ENCODE measurements at places on chromosomes 7 and 10. TPM values are rescaled to one million over a fixed set of nuclear protein-coding genes. Genes with fewer than 3 reads are reported as not detected.
A peak's percentile ranks its signal among the peaks of the same experiment; 100 is the strongest.

TSPAN33 gene
- 41.7 TPM for total RNA-seq

UCMA gene
- total RNA-seq, result not detected

ZNF488 gene
- 0.27 TPM for total RNA-seq

WDFY4 gene
- total RNA-seq, result 35.5 TPM

PLCE1 gene
- total RNA-seq, result under 0.01 TPM

WASL gene
- 5.1 TPM for total RNA-seq

VENTX gene
- 0.27 TPM for total RNA-seq

GRCh38 chr7:13262929-13263530 lies 575.6 kb downstream of the ARL4A start:
- peak; percentile 30 for DNase-seq

- no peak for DNase-seq
Measured at GRCh38 chr7:111103678-111104274, 12.8 kb downstream of the LRRN3 start.

- DNase-seq, result no peak
Measured at GRCh38 chr7:50331564-50332208, 27.2 kb downstream of the IKZF1 start.

GRCh38 chr7:69738396-69738951 lies 140.2 kb downstream of the AUTS2 start:
- DNase-seq, result peak; percentile 9

DNA sequence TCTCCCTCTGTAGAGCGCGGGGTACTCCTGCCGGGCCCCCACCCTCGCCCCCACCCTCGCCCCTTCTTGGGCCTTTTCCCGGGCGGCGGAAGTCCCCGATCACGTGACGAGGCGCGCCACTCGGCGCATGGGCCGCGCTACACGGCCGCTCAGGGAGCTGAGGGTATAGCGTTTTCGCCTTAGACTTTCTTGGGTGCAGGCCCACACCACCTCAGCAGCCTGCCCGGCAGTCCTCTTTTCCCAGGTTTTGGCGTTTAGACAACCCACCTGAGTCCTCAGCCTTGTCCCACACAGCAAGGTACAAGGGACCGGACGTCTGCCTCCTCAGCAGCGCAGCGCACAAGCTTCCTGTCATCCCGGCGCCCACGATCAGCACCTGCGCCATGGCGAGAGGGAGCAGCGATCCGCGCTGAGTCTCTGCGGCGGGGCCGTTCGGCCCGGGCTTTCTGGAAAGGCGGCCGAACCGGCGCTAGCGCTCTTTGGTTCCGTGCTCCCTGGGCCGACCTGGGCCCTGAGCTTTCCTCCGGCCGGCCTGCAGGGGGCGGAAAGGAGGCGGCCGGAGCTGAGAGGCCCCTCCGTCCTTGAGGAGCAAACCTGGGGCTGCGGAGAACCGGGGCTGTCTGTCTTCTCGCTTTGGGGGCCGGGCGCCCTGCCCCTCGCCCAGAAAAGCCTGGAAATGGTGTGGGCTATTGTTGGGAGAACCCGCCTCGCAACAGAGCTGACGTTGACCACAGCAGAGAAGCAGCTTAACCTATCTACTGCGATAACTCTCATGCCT lies at the start of gene RNLS:
Gene RNLS (minus strand): TSS at position 513 of the 778 bp plus-strand sequence.
- DNase-seq, result peak; percentile 40

DNA sequence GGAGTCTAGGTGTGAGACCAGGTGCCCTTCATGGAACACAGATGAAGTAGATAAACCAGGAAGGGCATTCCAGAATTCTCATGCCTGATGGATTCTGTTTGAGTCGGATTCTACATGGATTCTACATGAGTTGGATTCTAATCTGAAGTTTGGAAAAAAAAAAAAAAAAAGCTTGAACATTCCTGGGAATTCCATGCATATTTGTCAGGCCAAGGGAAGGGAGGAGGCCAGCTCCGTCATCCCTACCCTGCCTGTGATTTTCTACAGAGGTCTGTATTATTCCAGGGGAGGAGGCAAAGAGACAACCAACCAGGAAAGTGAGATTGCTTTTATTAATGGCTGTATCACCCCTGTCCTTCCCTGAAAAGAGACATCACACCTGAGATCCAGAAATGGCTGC lies 27.8 kb upstream of the EBLN1 start:
- DNase-seq, result no peak

DNA sequence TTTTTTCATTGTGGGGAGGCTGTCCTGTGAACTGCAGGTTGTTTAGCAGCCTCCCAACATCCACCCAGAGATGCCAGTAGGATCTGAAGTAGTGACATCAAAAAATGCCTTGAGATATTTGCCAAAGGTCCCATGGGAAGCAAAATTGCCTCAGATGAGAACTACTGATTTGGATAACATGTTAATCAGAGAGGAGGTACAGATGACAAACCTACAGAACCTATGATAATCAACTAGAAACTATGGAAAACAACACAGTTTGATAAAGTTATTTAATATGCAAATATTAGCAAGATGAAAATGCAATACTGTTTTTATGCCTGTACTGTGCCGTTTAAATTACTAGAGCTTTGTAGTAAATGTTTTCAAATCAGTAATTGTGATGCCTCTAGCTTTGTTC lies 90.9 kb upstream of the NOBOX start:
- no peak for DNase-seq

DNA sequence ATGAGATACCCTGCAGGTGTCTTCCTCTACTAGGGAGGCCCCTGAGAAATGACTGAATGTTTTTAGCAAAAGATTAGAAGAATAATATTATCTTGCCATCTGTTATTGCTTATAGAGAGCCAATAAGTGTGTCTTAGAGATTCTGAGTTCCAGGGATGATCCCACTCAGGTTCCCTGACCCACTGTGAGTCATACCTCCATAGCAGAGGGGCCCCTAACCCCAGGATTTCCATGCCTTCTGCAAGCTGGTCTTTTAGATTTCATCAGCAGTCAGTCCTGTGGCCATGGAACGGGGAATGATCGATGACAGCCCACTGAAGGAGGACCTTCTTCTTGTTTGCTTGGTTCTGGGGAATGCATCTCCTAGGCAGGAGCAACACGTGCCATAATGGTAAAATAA lies 333.4 kb downstream of the KCNMA1 start:
- no peak for DNase-seq

DNA sequence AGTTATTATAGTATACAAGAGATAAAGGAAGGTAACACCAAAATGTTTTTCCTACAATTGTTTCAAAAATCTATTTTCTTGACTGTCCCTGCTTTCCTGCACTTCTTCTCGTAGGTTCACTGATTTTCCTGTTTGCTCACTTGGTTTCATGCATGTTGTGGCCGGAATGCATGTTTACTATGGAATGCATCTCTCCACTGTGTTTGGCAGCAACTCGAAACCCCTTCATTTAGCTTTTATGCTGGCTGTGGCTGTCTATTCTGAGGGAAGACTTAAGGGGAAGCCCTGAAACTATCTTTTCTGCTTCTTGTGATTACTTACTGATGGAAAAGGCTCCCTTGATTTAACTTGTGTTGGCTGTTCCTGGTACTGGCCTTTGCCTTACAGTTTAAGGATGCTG lies 120.3 kb downstream of the NRG3 start:
- no peak for DNase-seq

DNA sequence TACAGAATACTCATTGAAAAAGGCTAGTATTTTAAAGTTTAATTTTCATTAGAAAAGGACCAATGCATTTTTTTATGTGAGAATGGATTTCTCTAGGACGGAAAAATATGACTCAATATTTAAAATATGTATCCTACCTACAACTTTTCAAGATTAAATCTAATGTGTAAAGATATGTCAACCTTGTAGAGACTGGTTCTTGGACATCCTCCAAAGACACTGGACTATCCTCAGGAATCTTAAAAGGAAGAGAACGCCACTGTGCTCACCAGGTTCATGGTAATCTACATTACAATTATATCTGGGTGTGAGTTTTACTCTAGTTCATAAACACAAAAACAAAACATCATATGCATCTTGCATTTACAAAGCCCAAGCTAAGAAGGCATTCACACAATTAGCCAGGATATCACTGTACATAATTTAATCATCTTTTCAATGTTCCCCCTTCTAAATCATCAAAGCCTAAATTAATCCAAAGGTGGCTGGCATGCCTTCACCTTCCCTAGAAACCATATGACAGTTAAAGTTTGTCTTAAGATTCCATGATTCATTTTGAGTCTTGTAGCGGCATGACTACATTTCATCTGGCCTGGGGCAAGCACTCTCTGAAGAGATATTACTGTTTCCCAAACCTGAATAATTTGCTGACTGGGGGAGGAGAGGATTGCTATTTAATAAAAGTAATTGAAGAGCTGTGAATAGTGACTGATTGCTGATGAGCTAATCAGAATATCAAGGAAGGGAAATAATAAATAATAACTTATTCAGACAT lies 12.0 kb downstream of the SGCE start:
- DNase-seq, result no peak

DNA sequence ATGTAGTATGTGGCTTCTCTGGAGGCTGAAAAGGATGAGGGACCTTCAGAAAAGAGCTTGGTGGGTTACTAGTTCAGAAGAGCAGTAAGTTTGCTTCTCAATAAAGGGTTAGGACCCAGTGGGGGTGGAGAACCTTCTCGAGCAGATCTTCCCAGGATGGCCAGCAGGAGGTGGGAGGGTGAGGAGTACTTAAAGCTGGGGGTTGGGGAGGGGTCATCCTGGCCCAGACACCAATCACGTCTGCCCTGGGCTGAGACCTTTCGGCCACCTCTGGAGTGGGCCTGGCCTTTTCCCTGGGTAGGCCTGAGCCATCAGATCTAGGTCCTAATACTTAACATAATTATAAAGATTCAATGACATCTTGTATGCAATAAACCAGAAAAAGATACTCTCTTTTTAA lies 149.0 kb upstream of the TCF7L2 start:
- no peak for DNase-seq

- no peak for DNase-seq
Measured at GRCh38 chr10:6120691-6121090, 31.9 kb downstream of the RBM17 start.

GRCh38 chr7:122688400-122688998 lies 10.4 kb downstream of the RNF133 start:
- DNase-seq, result no peak

GRCh38 chr10:49312246-49312869 lies 13.4 kb downstream of the C10orf71 start:
- no peak for DNase-seq

DNA sequence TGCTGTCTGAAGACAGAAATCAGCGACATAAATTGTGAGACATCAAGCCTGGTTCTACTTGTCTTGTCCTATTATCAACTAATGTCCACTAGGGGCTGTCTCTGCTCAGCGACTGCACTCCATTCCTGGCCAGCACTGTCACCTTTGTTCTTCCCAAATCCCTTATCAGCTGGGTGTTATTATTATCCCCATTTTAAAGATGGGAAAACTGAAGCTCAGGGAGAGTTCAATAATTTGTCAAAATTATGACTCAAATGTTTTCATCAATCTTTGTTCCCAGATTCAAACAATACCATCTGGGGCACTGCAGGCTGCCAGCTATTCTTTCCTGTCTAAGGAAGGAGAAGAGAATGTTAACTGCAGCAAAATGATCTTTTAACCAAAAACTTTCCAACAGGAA lies 431.6 kb upstream of the NFE2L3 start:
- no peak for DNase-seq

- peak; percentile 83 for DNase-seq
Measured at GRCh38 chr7:157851501-157852067, 514.8 kb downstream of the DNAJB6 start.

DNA sequence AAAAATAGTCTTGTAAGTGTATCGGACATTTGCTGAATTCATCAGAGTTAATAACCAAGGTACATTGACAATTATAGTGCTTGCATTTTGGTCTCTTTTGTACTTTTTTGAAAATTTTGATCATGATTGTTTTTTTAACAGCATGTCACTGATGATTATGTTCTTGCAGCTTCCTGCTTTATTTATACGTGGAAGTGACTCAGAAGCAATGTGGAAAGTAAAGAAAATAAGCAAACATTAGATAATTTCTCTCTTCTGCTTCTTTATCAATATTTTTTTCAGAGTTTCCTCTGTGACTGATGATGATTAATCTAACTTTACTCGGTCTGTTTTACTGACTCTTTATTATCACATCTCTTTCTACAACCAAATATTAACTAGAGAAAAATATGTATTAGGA lies 1351.9 kb downstream of the REEP3 start:
- DNase-seq, result no peak

GRCh38 chr7:19106241-19107080 lies 11.0 kb downstream of the TWIST1 start:
- no peak for DNase-seq

DNA sequence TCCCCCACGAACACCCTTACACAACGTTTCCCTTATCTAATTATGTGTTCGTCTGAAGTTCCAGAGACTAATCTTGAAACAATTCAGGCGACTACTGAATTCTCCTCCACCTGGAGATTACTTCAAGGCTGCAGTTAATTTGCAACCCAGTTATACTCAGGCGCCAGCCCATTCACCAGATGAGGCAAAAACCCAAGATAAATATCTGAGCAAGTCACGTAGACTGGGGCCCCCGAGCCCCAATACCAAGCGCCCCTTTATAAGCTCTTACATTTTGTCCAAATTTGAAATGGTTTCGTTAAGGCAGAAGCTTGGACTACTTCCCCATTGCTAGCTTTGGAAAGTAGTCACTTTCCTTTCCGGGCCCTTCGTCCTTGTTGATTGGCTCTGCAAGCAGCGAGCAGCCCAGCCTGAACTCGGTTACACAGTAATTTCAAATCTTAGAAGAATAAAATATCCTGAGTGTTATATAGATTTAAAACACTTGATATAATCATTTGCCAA lies 1.2 kb downstream of the TPK1 start:
- DNase-seq, result peak; percentile 81

DNA sequence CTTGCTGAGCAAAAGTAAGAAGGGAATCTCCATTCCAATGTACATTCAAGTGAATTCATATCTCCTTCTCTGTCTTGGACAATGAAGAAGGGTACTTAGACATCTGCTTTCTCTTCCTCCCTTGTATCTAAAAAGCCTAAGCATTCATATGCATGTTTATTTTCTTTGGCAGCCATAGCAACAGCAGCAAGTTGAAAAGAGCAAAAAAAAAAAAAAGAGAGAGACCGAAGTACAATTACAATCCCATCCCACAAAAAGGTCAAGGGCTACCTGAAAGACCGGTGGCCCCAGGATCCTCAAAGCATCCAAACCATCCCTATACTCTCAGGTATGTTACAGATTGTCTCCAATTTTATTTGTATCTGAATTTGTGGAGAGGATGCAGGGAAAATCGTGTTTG lies 4.1 kb downstream of the OR2F1 start:
- no peak for DNase-seq

GRCh38 chr7:67625257-67625737 lies 628.7 kb downstream of the TYW1 start:
- DNase-seq, result peak; percentile 19
